Mesenteric fat pad (tissue), 1 donor: ENCODE measurements at places on chromosomes 1 and 21.

- DNase-seq = no peak
Measured at GRCh38 chr1:27397749-27398148, 5.3 kb downstream of the GPR3 start.

DNA sequence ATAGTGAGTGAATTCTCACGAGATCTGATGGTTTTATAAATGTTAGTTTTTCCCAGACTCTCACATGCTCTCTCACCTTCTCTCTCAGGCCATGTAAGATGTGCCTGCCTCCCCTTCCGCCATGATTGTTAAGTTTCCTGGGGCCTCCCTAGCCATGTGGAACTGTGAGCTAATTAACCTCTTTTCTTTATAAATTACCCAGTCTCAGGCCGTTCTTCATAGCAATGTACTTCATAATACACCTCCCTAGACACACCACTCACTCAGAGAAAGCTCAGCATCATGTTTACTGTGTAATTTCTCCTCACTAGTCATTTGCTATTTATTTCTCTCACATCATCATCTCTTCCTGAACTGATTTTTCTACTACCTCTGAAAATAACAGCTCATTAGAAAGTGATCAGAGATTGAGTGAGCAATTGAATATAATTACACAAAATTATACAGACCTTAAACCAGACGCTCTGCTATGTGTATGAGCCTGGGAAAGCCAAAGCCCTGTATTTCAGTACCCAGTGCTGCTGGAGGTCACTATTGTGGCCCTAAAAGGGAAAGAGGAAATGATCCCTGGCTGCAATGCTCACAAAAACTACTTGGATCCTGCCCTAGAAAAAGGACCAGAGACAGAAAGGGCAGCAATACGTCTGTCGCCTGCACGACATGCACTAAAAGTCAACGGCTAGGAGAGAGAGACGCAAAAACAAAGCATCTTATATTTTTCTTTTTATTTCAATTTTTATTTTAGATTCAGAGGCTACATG lies 284.5 kb downstream of the DSCAM start:
- no peak for DNase-seq

- DNase-seq = no peak
Measured at GRCh38 chr21:28699596-28700259, 292.9 kb downstream of the LTN1 start.

- DNase-seq = no peak
Measured at GRCh38 chr21:34362136-34362444, 1.7 kb upstream of the KCNE2 start.

DNA sequence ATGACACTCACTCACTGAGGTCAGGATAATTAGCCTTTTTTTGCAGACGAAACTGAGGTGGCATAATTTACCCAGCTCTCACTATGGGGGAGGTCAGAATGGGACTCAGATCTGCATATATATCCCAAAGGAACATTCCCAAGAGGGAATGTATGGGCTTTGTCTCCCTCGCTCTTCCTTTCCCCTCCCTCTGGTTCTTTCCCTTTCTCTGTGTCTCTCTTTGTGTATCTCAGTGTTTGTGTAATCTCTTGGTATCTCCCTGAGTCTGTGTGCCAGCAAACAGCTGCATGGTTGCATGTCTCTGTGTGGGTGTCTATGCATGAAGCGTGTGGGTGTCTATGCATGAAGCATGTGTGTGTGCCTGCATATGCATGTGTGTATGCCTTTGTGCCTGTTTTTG lies 4.7 kb downstream of the TMEM39B start:
- no peak for DNase-seq

- no peak for DNase-seq
Measured at GRCh38 chr1:60504206-60504840, 430.8 kb upstream of the C1orf87 start.

- no peak for DNase-seq
Measured at GRCh38 chr1:81874461-81874860, 73.7 kb downstream of the ADGRL2 start.
